AML-193 (cell line): ENCODE measurements at places on chromosomes 5 and 9.

DNA sequence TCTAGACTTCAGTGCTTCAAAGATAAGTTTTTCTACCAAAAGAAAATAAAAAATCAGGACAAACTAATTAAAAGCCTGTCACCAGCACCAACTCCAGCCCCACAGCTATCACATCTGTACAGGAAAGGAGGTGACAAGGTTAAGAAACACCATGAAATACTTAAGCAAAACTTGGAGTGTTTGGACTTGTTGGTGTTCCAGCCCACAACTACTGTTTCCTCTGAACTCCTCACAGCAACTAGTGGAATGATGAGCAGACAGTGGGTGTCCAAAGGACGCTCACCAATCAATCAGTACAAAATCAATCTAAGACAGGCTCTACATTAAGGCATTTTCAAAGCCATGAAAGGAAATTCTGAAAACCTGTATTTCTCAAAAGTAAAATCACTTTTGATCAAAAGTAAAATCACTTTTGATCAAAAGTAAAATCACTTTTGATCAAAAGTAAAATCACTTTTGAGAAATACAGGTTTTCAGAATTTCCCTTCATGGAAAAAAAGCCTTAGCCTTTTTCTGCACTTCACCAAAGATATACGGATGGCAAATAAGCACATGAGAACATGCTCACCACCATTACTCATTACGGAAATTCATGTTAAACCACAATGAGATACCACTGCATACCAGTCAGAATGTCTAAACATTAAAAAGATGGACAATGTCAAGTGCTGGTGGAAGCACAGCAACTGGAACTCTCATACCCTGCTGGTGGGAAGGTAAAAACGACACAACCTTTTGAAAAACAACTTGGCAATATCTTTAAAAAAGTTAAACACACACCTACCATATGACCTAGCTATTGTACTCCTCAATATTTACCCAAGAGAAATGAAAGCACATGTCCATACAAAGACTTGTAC lies 79.7 kb downstream of the MED27 start:
- no peak for DNase-seq

- no peak for DNase-seq
These were observed 57.7 kb upstream of the MAMDC2 start for GRCh38 chr9:69985971-69986370.

- peak; percentile 37 for DNase-seq
These were observed 434 bp downstream of the GLRX start for GRCh38 chr5:95822043-95822541.

DNA sequence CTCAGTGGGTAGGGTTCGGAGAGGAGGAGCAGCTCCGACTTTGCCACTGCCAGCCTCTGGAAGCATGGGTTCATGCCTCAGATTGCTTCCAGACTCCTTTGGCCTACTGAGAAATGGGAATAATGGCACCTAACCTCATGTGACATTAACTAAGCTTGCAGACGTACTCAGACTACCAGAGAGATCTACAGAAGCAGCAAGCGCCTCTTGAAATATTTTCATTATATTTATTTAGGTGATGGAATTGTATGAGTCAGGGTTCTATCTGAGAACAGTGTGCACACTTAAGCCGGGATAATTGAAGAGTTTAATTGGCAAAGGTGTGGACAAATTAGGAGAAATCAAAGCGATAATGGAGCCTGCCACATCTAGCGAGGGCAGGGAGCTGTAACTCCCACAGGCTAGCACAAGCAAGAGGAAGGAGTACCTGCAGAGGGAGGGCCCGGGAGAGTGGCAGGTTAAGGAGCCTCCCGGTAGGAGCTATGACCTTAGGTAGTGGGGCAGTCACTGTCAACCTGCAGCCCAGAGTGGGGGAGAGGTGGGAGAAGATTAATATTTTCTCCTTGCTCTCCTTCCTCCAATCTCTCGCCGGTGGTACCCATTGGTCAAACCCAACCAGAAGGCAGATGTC lies 12.2 kb upstream of the PDZD2 start:
- DNase-seq = no peak

GRCh38 chr5:131381021-131381420 lies 117.2 kb downstream of the CDC42SE2 start:
- no peak for DNase-seq

- no peak for DNase-seq
These were observed 5.2 kb upstream of the RPL26L1 start for GRCh38 chr5:172953776-172954675.

DNA sequence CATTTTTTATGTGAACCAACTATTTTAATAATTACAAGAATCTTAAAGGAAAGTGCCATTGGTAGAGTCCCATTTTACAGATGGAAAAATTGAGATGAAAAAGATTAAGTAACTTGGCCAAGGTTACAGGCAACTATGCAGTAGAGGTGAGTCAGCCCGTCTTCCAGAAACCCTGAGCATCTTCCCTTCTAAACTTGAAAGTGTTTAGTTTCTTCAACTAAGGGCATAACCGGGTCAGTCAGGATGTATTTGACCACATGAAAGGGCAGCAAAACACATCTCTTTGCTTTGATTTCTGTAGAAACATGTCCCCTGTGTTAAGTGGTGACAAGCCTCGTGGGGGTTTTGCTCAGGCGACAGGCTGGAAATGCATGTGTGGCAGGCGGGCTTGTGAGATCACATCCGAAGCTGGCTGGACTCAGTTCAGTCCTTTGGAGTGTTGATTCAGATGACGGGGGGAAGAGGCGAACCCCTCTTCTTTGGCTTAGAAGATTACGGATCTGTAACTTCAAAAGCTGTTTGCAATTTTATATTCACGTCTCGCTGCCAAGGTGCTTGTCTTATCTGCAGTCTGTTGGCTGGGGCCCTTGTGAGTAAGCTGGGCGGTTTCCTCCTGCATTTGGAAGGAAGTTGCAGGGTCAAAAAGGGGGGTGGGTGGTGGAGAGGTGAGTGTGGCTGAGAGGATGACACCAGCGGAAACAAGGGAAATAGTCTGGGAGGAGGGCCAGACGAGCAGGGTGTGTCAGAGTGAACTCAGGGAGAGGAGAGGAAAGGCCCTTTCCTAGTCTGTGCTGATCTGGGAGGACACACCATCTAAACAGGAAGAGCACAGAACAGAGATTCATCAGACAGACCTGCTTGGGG lies 78.9 kb upstream of the RPS23 start:
- peak; percentile 58 for DNase-seq

DNA sequence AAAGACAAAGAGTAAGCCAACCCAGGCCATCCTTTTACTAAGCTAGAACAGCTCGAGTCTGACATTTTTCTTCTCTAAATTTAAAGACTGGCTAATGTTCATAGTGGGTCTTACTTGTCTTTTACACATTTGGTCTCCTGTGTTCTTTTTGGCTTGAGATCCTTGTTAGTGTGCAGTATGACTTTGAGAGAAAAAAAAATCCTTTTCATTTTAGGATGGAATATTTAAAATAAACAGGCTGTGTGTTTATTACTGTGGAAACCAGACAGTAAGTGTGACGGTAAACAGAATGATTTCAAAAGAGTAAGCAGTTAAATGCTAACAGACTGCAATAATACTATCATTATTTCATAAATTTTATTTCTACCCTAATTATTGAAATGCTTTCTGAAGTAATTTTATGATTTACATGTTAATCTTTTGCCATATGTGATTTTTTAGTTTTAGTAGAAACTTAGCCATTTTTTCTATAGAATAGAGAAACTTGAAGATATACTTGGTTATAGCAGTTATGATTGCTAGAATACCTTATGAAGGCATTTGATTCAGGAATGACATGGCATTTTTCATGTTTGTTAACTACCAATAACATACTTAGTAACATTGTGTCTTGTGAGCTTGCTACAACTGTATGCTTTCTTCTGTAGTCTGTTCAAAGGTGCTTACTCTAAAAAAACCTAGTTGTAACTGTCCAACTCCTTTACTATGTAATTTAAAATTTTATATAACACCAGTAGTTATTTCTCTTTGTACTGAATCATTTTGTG lies 92.4 kb downstream of the XRCC4 start:
- no peak for DNase-seq

GRCh38 chr5:180380441-180380840 lies 27.3 kb upstream of the GFPT2 start:
- no peak for DNase-seq

DNA sequence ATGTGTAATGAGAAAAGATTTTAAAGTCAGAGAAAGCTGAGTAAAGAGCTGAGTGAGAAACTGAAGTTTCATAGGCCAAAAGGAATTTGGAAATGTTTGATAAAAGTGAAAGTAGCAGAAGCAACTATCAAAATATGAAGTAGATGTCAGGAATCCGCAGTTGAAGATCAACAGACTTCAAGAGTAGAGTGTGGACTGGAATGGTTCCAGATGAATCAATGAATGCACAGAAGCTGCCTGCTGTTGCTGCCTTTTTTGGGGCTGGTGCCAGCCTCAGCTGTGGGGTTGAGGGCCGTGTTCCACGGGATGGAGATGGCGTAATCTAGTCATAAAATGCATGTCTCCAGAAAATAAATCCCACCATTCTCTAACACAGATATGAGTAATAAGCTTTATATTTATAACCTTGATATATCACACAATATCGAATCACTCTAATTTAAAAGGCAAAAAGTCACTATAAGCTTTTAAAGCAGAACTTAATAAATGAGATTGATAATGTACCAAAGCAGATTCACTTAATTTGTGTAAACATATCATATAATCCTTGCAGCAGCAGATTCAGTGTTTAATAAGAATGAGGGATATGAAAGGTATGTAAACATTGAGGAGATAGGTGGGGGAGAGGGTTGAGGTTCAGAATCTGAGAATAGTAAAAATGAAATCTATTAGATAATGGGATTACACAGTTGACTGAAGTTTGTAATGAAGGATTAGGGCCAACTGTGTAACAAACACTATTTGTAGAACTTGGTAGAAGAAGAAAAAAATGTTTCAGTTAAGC lies 652.3 kb upstream of the FTMT start:
- DNase-seq = no peak

GRCh38 chr9:115694014-115694413 lies 459.6 kb upstream of the PAPPA start:
- DNase-seq = no peak

- DNase-seq = no peak
These were observed 639 bp downstream of the PCDH1 start for GRCh38 chr5:141877356-141878185.

- DNase-seq = no peak
These were observed 55.2 kb upstream of the ADRA1B start for GRCh38 chr5:159861086-159861485.

- DNase-seq = no peak
These were observed 225.7 kb upstream of the DMRT1 start for GRCh38 chr9:615756-616155.

DNA sequence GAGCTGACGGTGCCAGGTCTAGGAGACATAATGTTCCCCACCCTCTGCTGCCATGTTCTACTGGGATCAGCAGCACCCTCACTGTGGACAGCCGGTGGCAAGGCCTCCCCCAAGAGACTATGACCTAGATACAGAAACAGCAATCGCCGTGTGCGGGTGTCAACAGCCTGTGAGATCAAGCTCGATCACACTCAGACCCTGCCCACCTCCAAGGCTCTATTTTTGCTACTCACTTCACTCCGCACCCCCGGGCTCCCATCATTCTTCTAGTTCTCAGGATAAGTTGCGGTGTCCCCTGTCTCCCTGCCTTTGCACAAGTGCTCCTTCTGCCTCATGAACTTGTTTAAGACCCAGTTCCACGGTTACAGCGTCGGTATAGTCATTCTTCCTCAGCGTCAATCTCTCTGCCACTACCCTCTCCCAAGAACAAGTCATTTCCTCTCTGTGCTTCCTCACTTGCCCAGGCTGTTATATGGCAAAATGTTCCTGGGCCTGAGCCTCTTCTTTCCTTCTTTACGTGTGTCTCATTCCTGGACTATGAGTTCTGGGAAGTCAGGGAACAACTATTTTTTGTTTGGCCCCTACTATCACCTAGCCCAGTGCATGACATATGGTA lies 5.4 kb upstream of the DOCK8 start:
- DNase-seq = no peak

GRCh38 chr9:130254747-130255630 lies 10.6 kb upstream of the HMCN2 start:
- no peak for DNase-seq

DNA sequence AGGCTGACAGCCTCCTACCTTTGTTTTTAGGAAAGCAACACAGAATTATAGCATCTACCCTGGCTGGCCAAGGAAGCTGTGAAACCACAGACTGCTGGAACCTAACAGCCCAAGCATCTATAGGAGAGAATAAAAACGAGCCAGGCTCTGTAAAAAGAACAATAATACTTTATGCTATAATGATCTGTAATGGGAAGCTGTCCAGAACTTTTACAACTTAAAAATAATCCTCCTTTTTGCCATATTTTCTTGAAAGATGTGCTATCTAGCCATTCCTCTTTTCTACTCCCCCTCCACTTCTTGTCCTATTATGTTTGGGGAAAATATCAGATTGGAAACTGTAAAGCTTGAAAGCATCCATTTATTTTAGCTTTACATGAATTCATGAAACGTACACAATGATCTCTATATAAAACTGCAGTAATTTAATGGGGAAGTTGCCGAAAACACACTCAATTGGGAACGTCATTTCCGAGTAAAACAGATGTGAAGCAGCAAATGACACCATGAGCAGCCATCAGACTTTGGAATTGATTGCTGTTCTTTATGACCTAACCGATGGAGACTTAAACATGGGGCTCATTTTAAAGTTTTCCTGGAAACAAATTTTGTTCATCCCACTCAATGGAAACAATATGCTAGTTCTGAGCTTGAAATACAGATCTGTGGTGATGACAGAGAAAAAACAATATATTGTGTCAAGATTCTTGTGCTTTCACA lies 450.3 kb upstream of the CLINT1 start:
- no peak for DNase-seq

GRCh38 chr9:93319301-93319991 lies 132.0 kb upstream of the FAM120A start:
- DNase-seq = no peak

DNA sequence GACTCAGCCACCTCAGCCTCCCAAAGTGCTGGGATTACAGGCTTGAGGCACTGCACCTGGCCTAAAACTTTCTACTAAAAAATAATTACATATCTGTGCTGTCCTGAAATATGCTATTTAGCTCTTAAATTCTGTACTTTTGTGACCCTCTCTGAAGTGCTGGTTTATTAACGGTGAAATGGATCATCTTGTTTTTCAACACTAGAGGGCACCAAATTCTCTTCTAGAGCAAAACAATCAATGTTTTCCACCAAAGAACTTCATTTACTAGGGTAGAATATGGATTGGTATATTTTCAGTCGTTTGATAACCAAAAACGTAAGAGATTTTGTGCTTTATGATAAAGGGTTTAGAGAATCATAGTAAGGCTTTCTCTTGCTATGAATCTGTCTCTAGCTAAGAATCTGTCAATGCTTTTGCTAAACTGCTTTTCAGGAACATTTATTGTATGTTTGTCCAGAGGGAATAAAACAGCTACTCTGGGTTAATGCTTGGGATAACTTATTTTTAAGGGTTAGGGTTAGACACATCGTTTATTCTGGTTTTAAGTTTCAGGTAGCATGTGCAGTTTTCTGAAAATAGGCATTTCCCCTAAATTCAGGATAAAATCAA lies 63.6 kb downstream of the RNF180 start:
- peak; percentile 44 for DNase-seq

- DNase-seq = no peak
These were observed 38.1 kb upstream of the C5orf47 start for GRCh38 chr5:173950829-173951228.
